ENCODE measurements at places on chromosomes 4 and X.
A peak's percentile ranks its signal among the peaks of the same experiment; 100 is the strongest.

DNA sequence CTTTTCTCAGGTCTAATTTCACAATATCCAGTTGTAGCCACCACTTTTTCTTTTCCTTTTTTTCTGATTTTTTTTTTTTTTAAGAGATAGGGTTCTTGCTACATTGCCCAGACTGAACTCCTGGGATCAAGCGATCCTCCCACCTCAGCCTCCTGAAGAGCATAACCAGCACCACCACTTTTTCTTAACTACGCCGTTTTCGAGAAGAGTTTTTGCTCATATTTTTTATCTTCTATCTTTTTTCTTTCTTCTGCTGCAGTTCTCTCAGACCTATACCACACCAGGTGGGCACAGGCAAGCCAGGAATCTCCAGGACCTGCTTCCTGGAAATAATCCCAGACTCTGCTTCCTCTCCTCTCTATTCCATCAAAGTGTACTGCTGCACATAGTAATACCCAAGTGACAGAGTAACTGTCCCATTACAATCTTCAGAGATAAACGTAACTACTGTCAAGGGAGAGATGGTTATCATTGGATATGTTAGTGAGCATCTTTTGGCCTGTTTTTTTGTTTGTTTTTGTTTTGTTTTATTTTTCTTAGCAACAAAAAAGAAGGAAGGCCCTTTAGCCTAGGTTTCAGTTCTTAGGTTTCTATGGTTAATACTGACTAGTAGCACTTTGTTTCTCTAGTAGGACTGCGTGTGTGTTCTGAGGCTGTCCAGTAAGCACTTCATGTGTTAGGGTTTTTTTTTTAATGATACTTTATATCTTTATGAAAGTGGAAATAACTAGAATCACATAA lies 59.2 kb upstream of the TXK start:
- DNase-seq, result no peak

DNA sequence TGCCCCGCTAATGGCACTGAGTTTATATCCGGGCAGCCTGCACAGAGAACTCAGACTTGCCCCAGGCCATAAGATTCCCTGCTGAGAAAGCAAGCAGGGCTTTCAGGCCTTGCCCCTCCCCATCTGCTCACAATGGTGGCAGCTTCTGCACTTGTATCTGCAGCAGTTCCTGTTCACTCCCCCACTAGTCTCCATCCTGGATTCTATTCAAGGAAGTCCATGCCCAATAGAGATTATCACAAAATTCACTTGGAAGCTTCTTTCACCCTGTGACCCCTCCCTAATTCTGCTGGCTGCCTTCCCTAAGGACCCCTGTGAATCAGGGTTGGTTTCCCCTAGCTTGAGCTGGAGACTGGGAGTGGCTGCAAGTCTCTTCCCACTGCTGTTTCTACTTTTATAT lies 34.5 kb upstream of the UCP1 start:
- DNase-seq, result no peak

DNA sequence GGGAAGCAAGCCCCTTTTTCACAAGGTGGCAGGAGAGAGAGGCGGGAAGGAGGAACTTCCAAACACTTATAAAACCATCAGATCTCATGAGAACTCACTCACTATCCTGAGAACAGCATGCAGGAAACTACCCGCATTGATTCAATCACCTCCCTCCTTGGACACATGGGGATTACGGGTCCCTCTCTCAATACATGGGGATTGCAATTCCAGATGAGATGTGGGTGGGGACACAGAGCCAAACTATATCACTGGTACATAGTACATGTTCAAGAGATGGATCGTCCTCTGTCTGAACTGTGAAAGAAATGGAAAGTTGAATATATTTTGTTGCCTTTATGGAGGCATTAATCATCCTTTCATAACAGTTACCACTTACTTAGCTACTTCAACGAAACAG lies 12.8 kb downstream of the EREG start:
- no peak for DNase-seq

- no peak for DNase-seq
Observed at GRCh38 chr4:8648816-8649630, 56.5 kb downstream of the CPZ start.

GRCh38 chr4:41318839-41319530 lies 62.3 kb downstream of the UCHL1 start:
- no peak for DNase-seq

DNA sequence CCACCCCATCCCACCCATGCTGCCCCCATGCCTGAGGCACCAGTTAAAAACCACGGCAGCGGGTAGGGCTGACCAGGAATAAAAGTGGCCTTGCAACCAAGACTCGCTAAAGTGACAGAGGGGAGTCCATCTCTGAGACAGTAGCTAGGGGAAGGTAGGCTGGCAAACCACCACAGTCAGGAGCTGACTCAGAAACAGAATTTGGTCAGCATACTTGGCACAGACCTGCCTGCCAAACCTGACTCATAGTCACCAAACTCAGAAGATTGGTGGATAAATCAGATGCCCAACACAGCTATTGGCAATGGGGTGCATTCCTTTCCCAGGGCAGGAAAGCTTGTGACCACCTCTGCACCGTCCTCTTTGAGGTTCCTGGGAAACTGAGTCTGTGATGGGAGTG lies 193.8 kb downstream of the BCOR start:
- DNase-seq, result no peak

GRCh38 chr4:111154934-111155333 lies 532.1 kb upstream of the PITX2 start:
- DNase-seq, result no peak

- no peak for DNase-seq
Observed at GRCh38 chrX:133232331-133232730, 14.2 kb upstream of the TFDP3 start.

GRCh38 chr4:148447681-148448080 lies 5.5 kb upstream of the NR3C2 start:
- peak; percentile 61 for DNase-seq

GRCh38 chr4:145535202-145535601 lies 53.5 kb downstream of the SMAD1 start:
- no peak for DNase-seq

DNA sequence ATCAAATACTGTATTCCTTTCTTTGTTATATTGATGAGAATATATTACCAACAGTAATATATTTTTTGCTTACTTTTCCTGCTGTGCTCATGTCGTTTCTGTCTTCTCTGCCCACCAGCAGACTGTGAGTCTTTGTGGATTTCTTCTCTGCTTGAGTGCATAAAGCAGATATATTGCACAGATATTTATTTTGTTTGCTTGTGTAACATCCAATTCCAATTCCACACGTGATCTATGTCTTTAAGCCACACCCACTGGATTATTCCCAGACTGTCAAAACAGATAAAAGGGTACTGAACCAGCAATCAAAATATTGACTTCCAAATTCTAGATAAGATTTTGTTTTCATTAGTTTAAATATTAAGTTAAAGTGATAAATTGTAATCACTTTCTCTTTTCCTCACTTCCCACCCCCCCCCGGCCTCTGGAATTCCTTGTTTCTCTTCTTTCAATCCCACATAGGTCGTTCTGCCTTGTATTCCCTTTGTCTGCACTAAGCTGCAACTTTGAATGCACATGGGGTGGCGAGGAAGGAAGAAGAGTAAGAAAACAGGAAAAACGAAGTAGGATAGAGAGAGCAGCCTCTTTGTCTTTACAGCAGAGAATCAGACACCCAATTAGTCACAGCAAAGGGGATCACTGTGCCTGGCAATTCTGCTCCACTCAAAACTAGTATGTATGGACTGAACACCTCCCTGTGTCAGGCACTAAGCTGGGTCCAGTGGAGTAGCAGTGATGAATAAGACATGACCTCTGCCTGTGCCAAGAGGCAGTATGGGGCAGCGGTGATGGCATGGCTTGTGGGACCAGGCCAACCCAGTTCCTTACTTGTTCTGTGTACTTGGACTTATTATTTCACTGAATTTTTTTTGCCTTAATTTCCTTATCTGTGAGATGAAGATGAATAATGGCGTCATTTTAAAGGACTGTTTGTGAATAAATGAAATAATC lies at the start of gene ADH1B:
TSS of gene ADH1B (minus strand) at position 161 of the 951 bp plus-strand sequence. CDS start at position 91, 70 bp downstream.
- DNase-seq, result no peak

DNA sequence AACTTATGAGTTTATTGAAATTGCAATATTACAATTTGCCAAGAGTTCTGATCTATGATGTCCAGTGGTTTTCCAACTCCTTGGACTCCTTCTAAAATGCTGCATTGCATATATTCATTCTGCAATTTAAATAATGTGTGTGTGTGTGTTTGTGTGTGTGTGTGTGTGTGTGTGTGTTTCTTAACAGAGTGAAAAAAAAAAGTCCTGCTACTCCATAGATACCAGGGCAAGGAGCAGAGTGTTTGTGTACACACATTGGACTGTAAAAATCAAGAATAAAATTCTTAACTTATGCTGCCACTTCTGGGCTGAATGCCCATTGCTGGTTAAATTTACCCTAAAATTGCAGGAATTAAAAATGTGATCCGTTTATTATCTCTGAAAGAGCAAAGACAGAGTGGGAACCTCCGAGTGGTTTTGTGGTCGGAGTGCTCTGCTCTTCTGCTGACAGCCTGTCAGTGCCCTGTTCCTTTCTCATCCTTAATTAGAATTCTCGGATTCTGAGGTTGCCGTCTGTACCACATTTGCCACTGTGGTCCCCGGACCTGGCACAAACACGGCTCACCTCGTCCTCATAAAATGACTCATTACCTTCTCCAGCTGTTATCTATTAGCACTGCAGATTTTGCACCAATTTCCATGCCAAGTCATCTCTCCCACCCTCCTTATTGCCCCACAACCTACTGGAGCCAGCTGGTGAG lies 355.5 kb downstream of the KCNIP4 start:
- DNase-seq, result no peak

DNA sequence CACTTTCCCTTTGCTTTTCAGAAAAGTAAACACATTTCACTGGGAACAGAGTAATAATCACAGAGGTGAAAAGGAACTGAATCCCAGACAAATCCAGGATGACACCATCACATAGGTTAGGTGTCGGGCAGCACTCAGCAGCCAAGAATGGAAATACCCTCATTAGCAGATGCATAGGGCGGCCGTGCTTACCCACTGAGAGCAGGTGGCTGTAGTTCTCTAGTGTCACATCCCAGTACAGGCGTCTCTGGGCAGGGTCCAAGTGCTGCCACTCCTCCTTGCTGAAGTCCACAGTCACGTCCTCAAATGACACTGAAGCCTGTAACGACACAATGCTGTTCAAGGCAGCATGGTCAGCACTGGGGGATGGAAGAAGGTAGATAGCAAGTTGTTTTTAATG lies 26.9 kb downstream of the ZNF41 start:
- no peak for DNase-seq

DNA sequence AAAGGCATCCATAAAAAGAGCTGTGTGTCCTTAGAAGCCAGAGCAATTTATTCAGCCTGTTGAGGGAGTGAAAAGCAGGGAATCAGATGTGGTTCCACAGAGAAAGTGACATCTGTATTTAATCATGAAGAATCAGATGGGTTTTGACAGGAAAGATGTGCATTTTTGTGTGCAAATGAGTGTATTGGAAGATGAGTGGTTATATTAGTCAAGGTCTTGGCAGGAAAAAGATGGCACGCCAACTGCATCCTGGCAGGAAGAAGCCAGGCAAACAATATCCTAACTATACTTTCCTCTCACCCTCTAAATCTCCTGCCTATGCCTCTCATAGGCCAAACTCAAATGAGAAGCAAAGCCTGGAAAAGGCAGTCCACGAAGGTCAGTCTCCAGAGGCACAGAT lies 59.1 kb downstream of the SCFD2 start:
- no peak for DNase-seq

DNA sequence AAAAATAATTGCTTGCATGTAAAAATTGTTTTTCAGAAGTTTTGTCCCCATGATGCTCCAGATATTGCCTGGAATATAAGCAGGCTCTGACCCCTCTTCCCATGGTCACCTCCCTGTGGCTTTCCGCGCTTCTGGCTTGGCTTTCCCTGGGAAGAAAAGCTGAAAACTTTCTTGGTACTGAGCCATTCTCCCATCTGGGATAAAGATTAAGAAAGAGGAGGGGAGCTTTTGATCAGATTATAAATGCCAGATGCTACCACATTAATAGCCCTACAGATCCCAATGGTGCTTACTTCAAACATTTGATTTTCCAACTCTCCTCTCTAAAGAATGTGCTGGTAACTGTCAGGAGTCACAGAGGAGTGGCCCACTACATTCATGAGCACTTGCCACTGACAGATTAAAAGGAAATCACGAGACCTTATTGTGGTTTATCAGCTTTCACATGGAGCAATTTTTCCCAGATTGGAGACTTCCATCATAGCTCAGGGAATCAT lies 54.4 kb upstream of the GAB1 start:
- no peak for DNase-seq

GRCh38 chr4:120685756-120686278 lies 236.7 kb downstream of the PRDM5 start:
- no peak for DNase-seq

DNA sequence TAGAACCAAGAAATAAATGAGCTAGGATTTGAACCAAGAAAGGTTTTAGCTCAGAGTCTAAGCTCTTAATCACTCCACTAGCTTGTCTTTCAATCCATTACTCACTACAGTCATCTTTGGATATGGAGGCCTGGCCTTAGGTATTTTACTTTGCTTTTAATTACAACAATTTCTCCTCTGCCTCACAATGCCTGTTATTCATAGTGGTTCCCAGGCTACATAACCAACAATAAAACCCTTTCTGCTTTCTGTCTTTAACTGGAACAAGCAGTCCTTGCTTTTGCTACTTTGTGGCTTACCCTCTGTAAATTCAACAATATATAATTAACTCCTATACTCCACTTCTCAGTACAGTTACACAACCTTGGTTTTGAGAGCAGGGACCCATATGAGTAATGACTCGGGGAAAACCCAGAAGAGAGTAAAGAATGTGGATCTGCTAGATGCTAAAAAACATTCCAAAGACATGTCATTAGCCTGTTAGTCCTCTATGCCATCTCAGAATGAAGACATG lies 94.7 kb upstream of the NAP1L5 start:
- no peak for DNase-seq

DNA sequence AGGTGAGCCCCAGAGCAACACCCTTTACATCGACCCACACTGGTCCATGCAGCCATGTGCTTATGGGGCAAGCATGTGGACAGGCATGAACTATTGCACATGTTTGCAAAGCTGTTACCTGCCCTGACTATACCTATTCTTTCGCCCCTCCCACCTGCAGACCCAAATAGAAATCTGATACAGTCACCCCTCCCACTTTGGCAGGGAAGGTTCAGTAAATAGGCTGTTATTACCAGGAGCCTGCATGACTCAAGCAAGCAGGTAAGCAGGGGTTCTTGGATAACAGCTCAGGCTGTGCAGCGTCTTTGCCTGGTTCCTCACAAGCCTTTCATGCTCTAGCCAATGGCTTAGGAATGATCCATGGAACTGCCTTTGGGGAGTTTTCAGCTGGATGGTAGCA lies 122.7 kb upstream of the DIPK2B start:
- no peak for DNase-seq

- DNase-seq, result no peak
Observed at GRCh38 chr4:3337811-3338210, 45.0 kb downstream of the RGS12 start.

- peak; percentile 13 for DNase-seq
Observed at GRCh38 chr4:41661442-41662076, 87.0 kb downstream of the PHOX2B start.

GRCh38 chr4:176539785-176540175 lies 220.0 kb downstream of the SPCS3 start:
- DNase-seq, result no peak

Data from CD4-positive, alpha-beta T cell treated with Interleukin-10 for 1 hour (primary cell).